Calu3 (cell line): ENCODE measurements at places on chromosomes 5 and 9. TPM values are rescaled to one million over a fixed set of nuclear protein-coding genes. Genes with fewer than 3 reads are reported as not detected.

ARL14EPL gene
- total RNA-seq, result 0.66 and 1.2 TPM in 2 replicates

DNA sequence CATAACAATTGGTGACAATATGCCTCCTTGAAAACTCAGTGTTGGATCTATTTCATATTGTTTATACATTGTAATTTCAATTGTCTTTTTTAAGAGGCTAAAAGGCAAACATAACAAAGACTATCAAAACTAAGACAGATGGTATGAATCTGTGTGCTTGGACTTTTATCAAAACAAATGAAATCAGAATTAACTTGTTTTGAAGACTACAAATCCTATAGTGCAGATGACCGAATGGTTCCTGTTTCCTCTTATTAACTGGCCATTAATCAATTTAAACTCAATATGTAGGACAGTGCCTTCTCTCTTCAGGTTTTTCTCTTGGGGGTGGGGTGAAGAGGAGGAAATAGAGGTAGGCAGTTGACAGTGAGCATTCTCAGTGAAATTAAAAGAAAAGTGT is 366.9 kb upstream of the GRAMD2B start:
- DNase-seq, result no peak

PCDHGA10 gene
- total RNA-seq, result 2.6 and 3.7 TPM in 2 replicates

ANGPTL2 gene
- total RNA-seq, result not detected in 2 replicates

DNA sequence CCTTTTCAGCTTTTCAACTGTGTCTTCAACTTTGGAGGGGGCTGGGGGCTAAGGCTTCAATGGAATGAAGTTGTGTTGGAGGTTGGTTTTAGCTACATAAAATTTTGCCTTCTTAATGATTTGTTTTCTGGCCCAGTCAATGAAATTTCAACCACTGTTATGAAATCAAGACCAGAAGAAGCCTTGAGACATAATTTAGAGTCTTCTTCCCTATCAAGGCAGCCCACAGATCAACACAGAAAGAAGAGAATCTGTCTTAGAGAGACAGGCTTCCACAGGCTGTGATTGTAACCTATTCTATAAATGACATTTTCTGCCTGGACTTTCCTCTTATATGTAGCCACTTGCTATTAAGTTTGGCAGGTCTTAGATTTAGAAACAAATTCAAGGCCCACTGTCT is 46.5 kb upstream of the ZSWIM6 start:
- no peak for DNase-seq

DNA sequence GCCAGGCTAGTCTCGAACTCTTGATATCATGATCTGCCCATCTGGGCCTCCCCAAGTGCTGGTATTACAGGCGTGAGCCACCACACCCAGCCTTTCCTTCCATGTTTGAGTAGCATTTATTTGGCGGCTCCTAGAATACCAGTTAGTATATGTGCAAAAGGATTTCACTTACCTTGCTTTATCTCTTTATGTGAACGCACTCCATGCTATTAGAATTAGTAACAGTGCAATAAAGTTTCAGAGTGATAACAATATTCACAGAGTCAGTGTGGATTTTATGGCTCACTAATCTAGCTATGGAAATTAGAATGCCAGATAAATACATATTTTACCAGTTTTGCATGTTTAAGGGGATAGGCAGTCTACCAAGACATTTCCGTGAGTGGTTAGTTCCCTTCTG is 74.4 kb upstream of the NIPBL start:
- no peak for DNase-seq

CCDC192 gene
- 2.1 and 2.5 TPM in 2 replicates for total RNA-seq

- no peak for DNase-seq
Observed at GRCh38 chr9:126093771-126094170, 232.9 kb upstream of the MVB12B start.

ZNF484 gene
- 5.8 and 6.3 TPM in 2 replicates for total RNA-seq

CCDC171 gene
- 2.1 and 2.4 TPM in 2 replicates for total RNA-seq

GRCh38 chr5:33010846-33011245 is 299.7 kb downstream of the NPR3 start:
- DNase-seq, result no peak

CORO2A gene
- total RNA-seq, result 24.3 and 30.6 TPM in 2 replicates

- DNase-seq, result no peak
Observed at GRCh38 chr5:79754865-79755555, 65.4 kb downstream of the CMYA5 start.

TSPAN17 gene
- total RNA-seq, result 66.3 and 67.7 TPM in 2 replicates

FGFR4 gene
- 275 and 291 TPM in 2 replicates for total RNA-seq

- no peak for DNase-seq
Observed at GRCh38 chr9:127138444-127138843, 16.0 kb upstream of the ANGPTL2 start.

GRCh38 chr5:42636425-42636824 is 120.2 kb upstream of the CCDC152 start:
- no peak for DNase-seq

- DNase-seq, result no peak
Observed at GRCh38 chr5:124654418-124654817, 92.0 kb downstream of the ZNF608 start.

GRCh38 chr9:98236901-98237487 is 18.5 kb downstream of the TBC1D2 start:
- DNase-seq, result no peak

DNA sequence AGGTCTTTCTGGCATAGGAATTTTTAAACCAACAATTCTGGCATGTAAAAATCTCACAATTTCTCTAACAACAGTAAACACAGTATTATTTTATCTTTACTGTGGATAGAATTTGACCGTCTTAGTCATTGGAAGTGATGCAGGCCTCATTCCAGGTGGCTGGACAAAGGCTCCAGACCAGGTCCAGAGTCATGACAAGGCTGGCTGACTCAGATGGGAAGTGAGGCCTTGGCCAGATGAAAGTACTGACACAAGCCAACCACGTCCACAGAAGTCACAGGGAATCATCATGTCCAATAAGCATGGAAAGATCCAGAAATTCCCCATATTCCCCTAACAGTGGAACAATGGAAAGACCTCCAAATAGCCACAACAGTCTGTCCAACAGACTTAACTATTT is 12.4 kb downstream of the SPOCK1 start:
- DNase-seq, result no peak

GRCh38 chr5:36089989-36090388 is 23.3 kb upstream of the UGT3A2 start:
- no peak for DNase-seq

DNA sequence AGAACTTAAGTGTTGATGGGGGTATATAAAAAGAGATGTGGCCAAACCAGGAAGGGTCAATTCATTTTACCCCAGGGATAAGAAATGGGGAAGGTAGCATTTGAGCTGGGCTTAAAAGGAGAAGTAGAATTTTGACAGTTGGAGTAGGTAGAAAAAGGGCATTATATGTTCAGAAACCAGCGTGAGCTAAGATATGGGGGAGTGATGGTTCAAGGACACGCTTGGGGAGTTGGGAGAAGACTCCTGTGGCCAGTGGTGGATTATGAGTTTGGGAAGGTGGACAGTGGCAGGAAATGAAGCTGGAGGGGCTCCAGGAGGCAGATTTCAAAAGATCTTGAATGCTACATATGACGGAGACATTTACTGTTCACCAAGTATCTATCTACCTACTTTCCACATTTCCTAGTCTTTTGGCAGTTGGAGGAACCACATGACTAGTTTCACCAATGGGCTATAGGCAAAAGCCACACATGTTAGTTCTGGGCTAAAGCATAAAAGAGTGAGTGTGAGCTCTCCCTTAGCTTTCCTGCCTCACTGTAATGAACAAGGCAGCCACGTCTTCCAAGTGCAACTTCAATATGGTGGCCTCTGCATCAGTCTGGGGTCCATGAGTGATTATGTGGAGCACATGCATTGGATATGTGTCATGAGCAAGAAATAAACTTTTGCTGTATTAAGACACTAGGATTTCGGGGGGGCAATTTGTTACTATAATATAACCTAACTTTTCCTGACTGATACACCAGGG is 15.7 kb upstream of the GSN start:
- DNase-seq, result no peak

DNA sequence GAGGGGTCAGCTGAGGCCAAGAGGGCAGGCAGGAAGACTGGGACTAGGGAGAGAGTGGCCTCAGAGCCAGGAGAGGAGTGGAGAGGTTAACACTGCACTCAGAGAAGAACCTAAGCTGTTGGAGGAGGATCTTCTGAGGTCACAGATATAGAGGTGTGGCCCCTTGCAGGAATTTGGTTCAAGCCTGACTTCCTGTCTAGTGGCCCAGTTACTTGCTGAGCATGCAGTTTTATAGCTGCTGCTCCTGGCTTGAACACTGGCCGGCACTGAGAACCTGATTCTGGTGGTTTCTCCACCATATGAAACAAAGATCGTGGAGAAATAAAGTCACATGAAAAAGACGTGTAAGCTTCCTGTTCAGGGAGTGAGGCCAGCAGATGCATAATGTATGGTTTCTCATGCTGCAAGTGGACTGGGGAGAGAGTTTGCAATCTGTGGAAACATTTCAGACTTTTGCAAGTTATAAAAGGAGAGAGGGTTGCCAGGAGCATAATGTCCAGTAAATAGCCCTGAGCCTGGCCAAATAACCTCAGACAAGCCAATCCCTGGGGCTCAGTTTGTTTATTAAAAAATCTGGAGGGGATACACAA is 82.6 kb downstream of the GALNT10 start:
- no peak for DNase-seq
